DMS153 (cell line): ENCODE measurements at places on chromosomes 3 and 15.
A peak's percentile ranks its signal among the peaks of the same experiment; 100 is the strongest.

DNA sequence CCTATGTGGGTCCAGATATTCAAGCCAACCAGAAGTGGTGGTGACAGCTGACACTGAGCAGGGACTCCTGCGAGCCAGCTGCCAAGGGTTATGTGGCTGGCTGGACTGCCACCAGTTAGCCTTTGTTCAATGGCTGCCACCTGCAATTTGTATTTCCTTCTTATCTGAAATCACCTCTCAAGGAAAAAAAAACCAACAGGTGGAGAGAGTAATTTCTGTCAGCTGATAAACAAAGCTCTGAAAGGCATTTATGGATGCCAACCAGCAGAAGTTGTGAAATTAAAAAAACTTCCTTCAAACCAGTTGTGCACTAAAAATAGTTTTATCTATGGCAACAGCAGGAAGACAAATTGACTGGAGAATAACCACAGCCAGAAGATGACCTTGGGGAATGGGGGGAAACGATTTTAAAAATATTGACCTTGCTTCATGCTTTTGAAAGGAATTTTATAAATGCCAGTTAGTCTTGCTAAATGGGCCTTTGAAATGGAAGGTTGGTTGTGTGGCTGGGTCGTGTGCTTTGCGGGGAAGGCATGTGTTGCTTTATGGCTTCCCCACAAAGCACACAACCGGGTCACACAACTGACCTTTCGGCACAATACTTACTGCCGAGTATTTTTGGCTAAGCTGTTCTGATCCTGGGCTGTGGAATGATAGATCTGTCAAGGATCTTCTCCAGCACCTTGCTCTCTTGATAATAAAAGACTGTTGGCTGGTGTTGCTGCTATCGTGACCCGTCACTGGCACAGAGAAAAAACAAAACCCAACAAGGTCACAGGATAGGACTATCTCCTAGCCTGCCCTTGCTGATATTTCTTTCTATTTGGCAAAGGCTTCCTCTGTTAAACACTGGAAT is 3.5 kb downstream of the MYZAP start:
- DNase-seq: peak; percentile 40

- DNase-seq: no peak
These were observed 138.0 kb upstream of the BHLHE40 start for GRCh38 chr3:4841225-4841624.

DNA sequence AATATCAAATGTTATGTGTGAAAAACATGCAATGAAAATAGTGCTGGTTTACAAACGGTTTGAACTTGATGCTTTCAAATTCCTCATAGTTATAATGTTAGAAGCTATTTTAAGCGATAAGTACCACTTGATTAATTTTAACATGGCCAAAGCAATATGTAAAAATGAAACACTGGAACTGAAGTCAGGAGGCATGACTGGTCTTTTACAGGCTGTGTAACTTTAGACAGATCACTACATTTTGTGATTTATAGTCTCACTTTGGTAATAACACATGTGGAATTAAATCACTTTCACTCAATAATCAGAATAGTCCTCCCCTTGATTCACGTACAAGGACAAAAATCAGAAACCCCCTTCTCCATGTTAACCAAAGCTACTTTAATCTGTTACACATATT is 482.7 kb upstream of the NECTIN3 start:
- no peak for DNase-seq

- peak; percentile 96 for DNase-seq
These were observed 11.7 kb downstream of the ABCC5 start for GRCh38 chr3:184005941-184006507.

GRCh38 chr3:185912929-185913901 is 24.6 kb downstream of the TRA2B start:
- DNase-seq: no peak

DNA sequence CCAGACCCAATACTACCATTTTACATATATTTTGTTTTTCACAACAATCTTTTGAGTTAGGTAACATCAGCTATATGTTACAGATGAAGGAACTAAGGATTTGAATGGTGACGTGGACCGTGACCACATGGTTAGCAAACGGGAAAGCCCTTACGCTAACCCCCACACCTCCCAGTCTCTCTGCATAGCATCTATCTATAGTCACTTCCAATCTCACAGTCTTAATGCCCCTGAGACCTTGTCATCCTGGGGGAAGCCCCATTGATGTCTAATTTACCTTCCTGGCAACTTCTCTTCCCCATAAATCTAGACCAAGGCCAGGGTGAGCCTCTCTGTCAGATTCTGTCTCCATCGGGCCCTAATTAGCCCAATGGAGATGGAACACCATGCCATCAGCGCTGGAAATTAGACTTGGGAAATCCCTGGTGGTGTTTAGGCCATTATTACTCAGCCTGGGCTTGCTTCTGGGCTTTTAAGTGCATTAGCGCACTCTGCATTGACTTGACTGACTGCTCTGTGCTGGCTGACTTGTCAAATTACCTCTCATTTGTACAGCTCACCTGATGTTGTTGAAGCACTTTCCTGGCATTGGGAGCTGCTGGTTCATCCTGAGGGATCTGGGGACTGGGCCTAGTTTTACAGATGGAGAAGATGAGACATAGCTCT is 34.0 kb upstream of the SH3GL3 start:
- no peak for DNase-seq

- DNase-seq: no peak
These were observed 668.7 kb downstream of the OTOL1 start for GRCh38 chr3:162165346-162165745.

DNA sequence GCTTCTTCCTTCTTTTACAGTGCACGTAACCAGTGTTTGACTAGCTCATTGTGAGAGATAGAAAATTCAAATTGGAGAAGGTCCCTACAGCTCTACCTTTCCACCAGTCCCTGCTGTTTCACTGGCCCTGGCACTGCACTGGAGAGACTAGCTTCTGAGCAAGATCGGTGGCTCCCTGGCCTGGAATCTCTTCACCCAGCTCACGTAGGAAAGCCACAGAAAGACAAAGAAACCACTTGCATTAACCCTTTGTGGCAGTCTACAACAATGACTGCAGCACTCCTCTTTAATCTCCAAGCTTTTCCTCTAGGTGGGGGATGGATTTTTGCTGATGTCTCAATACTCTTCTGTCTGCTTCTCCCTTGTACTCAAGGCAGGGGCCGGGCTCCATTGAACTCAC is 155.9 kb downstream of the PEX5L start:
- no peak for DNase-seq

DNA sequence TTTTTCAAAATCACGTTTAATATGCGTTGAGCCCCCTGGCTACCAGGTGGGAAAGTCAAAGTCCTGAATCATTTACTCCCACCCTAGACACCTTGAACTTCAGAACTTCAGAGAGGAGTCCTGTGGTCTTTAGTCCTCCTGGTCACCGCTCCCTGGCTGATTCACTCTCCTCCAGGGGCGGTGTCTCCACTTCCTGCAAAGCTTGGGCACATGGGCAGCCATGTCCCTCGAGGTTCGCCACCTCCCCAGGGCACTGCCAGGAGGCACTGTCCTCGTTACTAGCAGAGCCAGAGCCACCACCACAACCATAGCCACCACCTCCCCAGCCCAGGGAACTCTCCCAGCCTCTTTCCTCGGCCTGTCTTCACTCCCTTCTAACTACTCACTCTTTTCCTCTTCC is 31.0 kb downstream of the LOXL1 start:
- DNase-seq: no peak

DNA sequence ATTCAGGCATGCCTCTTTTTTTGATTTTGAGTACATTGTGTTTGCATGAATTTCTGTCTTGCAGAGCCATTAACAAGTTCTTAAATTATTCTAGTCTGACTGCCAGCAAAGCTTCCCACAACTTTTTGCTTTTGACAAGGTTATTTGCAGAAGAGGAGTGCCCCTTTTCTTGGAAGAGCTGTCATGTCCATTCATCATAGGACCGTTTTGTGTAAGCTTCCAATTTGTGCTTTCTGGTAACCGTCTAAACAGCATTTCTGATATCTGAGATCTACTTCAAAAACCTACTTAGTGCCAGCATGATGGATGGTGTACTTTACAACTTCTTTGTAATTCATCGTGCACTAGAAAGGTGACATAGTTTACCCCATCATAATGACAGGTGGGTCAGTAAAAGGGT is 379.7 kb downstream of the NAALADL2 start:
- DNase-seq: peak; percentile 82

GRCh38 chr3:13195374-13195773 is 122.1 kb upstream of the IQSEC1 start:
- no peak for DNase-seq

DNA sequence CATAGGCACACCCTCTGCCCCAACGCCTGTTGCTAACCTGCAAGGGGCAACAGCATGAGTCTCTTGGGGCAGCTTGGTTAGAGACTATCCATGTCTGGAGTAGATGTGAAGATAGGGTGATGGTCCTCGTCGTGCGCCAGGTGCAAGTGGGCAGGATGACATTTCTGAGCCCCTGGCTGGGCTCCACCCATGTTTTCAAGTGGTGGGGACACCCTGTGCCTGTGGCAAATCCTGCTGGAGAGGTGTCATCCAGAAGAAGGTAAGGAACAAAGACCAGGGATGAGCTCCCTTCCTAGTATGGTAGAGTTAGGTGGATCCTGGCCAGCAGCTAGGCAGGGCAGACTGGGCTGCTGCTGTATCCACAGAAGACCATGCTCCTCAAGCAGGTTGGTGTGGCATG is 152.6 kb downstream of the ABHD5 start:
- no peak for DNase-seq

DNA sequence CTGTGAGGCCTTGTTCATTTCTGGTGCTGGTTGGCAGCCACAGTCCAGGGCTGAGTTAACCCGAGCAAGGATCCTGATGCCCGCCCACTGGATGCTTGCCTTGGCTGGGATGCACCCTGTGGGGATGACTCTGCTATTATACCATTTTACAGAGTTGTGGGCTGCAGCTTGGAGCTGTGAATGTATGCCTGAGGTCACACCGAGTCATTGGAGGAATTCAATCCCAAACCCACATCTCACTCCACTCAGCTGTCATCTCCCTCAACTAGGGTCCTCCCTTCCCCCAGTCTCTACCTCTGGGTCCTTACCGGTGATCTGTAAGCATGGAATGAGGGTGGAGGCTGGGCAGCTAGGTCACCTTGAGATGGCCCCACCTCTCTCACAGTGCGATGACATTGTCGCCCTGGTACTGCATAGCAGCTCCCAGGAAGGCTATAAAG is 22.1 kb downstream of the MAPKAPK3 start:
- no peak for DNase-seq

DNA sequence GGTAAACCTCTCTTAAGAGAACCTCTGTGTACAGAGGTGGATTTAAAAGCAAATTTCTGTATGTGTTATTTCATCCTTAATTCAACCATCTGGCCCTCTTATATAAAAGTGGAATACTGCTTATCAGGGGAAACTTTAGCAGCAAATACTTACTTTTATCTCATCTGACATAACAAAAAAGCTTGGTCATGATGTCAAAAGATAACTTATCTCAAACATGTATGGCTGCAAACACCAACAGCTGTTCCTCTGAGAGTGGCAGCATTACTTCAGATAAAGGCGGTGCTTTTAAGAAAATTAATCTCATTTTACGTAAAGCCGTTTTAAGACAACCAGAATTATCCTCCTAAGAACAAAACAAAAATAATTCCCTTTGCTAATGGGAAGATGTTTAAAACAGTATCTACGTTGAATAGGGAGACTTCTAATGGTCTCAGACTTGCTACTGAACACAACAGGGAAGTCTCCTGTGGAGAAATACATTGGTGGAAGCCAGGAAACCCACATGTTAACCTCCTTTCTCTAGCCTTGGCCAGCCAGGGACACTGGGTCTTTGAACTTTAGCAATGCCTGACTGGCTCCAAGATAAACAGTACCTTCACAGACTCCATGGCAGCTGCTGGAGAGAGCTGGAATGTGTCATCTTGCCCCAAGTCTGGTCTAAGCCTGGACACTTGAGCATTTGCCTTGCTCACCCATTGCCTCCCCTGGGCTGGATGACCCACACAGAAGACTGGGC is 18.1 kb downstream of the ARRDC4 start:
- DNase-seq: no peak

- no peak for DNase-seq
These were observed 296.1 kb downstream of the RPLP1 start for GRCh38 chr15:69748576-69749185.

DNA sequence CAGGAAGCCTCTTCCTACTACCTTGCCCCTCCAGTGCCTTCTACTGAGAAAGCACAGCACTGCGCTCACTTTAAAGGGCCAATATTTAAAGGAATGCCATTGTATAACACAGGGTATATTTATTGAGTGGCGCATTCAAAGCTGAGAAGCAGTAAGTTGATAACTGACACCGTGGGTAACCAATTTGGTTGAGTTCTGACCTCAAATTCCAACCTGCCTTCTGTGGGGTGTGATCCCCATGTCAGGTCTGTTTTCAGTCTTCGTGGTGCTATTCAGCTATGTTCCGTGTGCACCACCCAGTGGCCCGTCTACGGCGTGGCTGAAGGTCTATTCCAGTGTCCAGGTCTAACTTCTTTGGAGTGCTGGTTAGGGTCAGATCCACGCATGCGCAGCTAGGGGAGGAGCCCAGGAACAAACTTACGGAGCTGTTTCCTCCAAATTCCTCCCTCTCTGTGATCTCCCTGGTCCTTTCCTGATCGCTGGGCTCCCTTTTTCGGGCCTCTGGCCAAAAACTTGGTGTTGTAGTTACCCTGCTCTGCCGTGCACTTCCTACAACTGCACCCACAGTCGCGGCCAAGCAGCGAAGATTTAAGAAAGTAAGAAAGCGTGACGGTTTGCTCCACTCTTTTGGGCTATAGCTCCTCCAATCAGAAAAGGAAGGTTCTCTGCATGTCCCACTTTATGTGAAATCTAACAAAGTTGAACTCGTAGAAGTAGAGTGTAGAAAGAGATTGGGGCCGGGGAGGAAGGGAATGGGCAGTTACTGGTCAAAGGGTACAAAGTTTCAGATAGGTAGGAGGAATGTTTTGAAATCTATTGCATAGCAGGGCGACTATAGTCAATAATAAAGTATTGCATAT is 7.7 kb downstream of the LRRC2 start:
- no peak for DNase-seq

DNA sequence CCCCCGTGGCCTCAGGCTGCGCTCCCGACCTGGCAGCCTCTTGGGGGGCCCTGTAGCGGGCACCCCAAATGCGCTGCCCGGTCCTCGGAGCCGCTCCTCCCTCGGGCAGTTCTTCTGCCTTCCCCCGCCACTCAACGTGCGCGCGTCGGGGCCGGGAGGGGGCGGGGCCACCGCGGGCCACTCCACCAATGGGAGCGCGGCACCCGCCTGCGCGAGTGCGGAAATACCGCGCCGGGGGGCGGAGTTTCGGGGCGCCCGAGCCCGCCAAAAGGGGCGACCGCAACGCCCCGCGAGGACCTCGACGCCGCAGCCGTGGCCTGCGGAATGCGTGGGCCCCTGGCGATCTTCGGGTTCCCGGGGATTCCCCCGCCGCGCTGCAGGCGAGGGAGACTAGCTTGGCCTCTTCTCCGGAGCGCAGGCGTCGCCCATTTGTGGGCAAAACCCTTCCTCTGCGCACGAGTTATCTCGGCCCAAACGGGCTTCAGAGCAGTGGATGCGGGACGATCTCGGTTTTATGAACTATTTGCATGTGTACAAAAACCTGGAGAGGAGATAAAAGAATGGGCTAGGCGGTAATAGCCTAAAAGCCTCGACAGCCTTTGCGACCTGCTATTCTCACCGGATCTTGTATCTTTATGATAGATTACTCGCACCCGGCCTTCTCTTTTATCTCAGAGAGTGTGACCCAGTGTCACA is at the start of gene TASOR:
TSS of gene TASOR (minus strand) at position 144 of the 696 bp plus-strand sequence. CDS start 259 bp downstream, outside the sequence.
- DNase-seq: peak; percentile 47

GRCh38 chr15:55224892-55225291 is 28.2 kb upstream of the RSL24D1 start:
- DNase-seq: no peak

GRCh38 chr15:47570044-47570443 is 147.3 kb upstream of the SEMA6D start:
- no peak for DNase-seq
